ENCODE measurements at places on chromosomes 7 and 10.

GRCh38 chr7:48274662-48275061 is 103.4 kb downstream of the ABCA13 start:
- DNase-seq = no peak

GRCh38 chr7:116575853-116576252 is 51.0 kb downstream of the CAV1 start:
- DNase-seq = no peak

DNA sequence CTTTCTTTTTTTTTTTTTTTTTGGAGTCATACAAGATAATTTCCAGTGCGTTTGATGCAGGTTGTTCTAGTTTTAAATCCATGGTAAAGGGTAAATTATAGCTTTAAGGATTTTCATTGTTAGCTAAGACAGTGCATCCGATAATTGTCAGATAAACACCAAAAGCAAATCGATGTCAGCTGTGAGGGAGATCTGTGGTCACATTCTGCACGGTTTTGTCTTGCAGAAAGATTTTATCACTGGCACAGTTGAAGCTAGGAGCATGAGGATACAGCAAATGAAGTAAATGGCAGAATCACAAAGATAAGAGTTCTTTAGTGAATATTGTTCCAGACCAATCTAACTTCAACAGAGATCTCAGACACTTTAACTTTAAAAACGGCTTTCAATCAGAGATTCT is 648.8 kb upstream of the COBL start:
- DNase-seq = no peak

- no peak for DNase-seq
These were observed 8.2 kb upstream of the CLDN4 start for GRCh38 chr7:73822319-73823173.

DNA sequence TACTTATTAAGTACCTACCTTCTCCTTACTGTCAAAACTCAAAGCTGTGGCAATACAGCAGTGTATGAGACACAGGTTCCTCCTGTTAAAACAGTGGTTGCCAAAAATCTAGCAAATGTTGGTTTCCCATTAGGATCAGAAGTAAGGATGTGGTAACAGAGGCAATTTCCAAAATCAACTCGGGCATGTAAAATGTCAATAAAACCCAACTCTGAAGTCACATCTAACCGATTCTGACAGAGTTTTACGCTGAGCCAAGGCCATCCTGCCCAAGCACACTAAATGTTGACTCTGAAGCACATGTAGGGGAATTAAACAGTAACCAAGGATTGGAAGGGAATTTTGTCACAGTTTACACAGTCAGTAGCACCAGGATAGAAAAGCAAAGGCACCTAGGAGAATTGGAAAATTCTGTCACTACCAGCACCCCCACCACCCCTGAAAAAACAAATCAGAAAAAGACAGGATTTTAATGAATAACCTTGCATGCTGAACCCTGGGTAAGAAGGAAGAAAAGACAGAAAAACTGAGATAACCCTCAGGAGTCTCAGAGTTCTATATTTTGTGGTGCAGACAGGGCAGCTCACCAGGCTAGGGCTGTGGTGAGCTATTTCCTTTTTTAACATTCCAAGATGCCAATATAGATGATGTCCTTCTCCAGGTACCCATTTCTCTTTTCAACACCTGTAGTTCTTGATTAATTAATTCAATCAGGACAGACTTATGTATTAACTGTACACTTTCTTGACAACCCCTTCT is 119.5 kb downstream of the DOCK4 start:
- no peak for DNase-seq

GRCh38 chr10:5951721-5952407 is 25.5 kb downstream of the IL15RA start:
- no peak for DNase-seq

- no peak for DNase-seq
These were observed 972.8 kb downstream of the ANKRD7 start for GRCh38 chr7:119197172-119197876.

- no peak for DNase-seq
These were observed 724.2 kb downstream of the SORCS1 start for GRCh38 chr10:106440355-106440754.

- DNase-seq = no peak
These were observed 875.5 kb upstream of the SORCS1 start for GRCh38 chr10:108039821-108040584.

- no peak for DNase-seq
These were observed 68.4 kb upstream of the NRBF2 start for GRCh38 chr10:63064706-63065105.

GRCh38 chr7:150396426-150396825 is 17.3 kb downstream of the ZNF775 start:
- DNase-seq = no peak

- DNase-seq = no peak
These were observed 213.2 kb upstream of the RHOBTB1 start for GRCh38 chr10:61157182-61157581.

- no peak for DNase-seq
These were observed 12.9 kb upstream of the HOXA13 start for GRCh38 chr7:27212497-27213432.

DNA sequence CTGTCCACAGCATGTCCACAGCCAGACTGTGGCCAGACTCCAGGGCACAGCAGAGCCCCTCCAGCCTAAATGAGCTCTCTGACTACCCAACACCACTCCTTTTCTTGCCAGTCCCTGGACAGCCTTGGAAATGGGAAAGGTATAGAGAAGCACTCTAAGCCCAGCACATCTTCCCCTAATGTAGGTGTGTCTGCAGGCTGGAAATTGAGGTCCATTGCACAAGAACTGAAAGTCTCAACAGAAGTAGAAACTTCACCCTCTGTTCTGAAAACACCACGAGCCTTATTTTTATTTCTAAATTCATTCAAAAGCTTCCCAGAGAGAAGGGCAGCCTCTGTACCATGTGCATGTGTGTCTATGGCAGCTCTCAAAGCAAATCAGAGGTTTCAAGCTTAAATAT is 3.7 kb upstream of the KCNMA1 start:
- DNase-seq = no peak

GRCh38 chr7:29547421-29547820 is 16.2 kb upstream of the PRR15 start:
- no peak for DNase-seq

- no peak for DNase-seq
These were observed 192.7 kb downstream of the MLLT10 start for GRCh38 chr10:21726601-21727225.

GRCh38 chr7:2059964-2060700 is 172.6 kb downstream of the MAD1L1 start:
- DNase-seq = no peak

DNA sequence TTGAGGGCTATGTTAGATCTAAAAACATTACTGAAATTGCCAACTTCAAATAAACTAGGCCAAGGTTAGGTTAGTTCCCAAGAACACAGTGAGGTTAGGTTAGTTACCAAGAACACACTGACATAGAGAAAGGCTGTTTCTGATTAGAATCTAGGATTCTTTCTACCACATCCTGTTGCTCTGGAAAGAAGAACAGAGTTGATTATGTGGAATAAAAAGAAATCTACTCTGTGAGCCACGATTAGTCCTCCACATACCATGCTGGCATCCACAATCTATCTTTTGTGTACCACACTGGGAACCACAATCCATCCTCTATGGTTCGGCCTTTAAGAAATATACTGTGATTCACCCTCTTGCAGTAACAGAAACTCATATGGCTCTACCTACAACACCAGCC is 91.4 kb downstream of the LRRTM3 start:
- no peak for DNase-seq

DNA sequence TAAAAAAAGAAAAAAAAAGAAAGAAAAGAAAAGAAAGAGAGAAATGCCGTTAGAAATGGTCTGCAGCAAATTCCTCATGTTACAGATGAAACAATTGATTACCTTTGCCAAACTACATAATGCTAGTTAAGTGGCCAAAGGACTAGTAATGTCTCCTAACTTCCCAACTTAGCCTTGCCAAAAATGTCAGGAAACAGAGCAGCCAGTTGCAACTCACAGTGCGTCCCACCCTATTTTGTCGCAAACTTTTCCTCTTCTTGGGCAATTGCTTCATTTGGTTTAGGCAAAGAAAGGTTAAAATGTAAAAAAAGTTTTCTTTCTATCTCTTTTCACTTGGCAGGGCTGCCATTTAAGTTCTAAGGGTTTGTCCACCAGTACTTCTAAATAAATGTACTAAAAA is 53.1 kb downstream of the APBB1IP start:
- no peak for DNase-seq

DNA sequence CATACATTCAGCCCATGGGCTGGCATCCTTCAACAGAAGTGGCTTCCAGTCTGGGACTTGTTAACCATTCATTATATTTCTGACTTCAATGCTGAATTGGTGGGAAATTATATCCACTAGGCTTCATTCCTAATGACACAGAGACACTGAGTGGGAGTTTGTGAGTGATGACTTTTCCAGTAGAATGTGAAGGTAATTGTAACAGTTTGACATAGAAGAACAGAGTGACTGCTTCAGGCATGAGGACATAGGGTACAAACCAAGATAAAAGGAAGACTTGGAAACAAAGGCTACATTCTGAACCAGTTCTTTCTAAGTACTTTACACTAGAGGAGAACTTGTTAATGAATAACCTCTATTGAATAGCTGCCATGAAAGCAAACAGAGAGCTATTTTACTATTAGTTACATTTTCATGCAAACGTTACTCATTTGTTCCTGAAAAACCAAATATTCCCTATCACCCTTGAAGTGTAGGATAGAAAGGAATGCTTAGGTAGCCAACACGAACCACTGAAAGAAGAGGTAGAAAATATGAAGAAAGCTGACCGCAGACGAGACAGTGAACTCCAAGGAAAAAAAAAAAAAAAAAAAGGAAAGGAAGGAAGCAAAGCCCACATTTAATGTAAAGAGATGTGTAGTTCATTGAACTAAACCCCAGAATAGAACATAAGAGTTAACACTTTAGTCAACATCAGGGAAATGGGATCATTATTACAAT is 237.0 kb upstream of the SEMA3C start:
- DNase-seq = no peak

- no peak for DNase-seq
These were observed 43.9 kb downstream of the CDH23 start for GRCh38 chr10:71440506-71441035.

GRCh38 chr10:5971315-5971832 is 6.0 kb downstream of the IL15RA start:
- DNase-seq = no peak

DNA sequence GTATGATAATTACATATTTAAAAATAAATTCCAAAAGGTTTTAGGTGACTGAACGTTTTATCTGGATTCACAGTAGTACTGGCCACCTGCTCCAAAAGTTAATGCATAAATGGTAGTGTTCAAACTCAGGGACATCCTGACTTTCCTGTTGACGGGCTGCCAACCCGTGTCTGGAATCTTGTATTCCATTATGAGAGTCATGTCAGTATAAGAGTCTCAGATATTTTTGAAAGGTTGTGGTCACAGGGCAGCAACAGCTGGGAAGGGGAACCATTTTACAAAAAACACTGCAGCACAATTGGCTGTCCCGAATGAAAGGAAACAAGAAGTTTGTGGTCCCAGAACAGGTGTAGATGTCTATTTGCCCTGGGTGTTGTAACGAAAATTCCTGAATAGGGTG is 2.8 kb downstream of the TDRD1 start:
- DNase-seq = no peak

GRCh38 chr7:79320741-79321473 is 132.6 kb downstream of the MAGI2 start:
- DNase-seq = no peak

DNA sequence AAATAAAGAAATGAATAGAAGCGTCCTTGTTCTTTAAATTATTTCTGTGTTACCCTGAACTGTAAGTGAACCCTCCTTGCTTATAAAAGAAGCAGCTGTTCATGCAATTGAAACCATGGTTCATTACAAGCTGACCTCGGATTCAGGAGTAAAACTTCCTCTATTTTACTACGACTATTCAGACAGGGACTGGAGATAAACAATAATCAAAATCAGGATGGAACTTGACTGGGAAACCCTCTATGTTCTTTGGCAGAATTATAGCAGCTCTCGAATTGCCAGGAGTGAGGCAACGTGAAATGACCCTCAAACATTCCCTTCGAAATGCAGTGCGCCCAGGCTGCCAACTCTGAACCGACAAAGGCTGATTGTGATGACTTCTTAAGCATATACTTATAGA is 172.1 kb downstream of the CYP26A1 start:
- DNase-seq = no peak

Measured in activated naive CD4-positive, alpha-beta T cell treated with anti-CD3 and anti-CD28 coated beads, Interleukin-2, amount 50 U/mL, for 16 hours (primary cell).